ENCODE measurements at places on chromosomes 4 and X. TPM values are rescaled to one million over a fixed set of nuclear protein-coding genes. Genes with fewer than 3 reads are reported as not detected.
A peak's percentile ranks its signal among the peaks of the same experiment; 100 is the strongest.

Gene PLS3
- polyA plus RNA-seq = 113 TPM

- no peak for DNase-seq
Observed at GRCh38 chr4:129488427-129488826, 392.5 kb downstream of the C4orf33 start.

DNA sequence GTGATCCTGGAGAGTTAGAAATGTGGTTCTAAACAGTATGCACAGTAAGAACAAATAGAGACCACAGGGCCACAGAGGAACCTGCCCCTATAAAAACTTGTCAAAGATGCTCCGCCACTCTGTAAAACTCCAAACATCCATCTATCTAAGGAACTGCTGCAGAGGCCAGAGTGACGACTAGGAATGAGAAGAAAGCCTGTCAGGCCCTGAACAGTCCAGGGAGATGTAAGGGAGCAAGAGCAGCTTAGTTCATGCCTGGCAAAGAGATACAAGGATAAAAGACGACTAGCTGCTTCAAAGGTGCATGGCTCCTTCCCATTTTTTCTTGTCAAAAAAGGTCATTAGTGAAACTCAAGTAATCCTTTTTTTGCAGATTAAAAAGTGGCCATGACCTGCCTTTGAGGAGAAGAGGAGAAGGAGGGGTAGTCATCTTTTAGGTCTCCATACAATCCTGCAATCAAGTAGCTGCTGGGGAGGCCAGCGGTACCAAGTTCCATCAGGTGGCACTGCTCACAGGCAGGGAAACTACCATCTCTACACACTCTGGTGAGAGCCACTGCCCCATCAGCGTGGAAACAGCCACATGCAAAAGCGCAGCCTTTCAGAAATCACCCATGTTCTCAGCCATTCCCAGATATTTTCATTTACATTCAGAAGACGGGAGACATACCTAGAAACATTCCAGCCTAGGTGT, 162.1 kb downstream of the TSPAN5 start:
- no peak for DNase-seq

- DNase-seq = peak; percentile 83
Observed at GRCh38 chrX:49163555-49164419, 1.2 kb downstream of the MAGIX start.
